ENCODE measurements at places on chromosomes 2 and 18. TPM values are rescaled to one million over a fixed set of nuclear protein-coding genes. Genes with fewer than 3 reads are reported as not detected.

- no peak for DNase-seq
- H3K27ac ChIP-seq, result no peak overlapping the region
- H3K36me3 ChIP-seq, result no peaks in the 10 kb centered on the region
Measured at GRCh38 chr2:200257570-200257969, 48.9 kb upstream of the SPATS2L start.

GRCh38 chr2:142502402-142502801, 371.6 kb upstream of the LRP1B start:
- H3K27me3 ChIP-seq, result no peaks in the 10 kb centered on the region
- H3K36me3 ChIP-seq, result no peaks in the 10 kb centered on the region
- no peak for DNase-seq
- H3K27ac ChIP-seq, result no peak overlapping the region

The DOK6 gene
- total RNA-seq, result not detected

GRCh38 chr2:216539791-216540241, 41.2 kb downstream of the RPL37A start:
- H3K27me3 ChIP-seq, result no peaks in the 10 kb centered on the region
- H3K27ac ChIP-seq, result no peak overlapping the region
- H3K4me1 ChIP-seq, result peaks cover 10% of the 10 kb centered on the region
- DNase-seq, result no peak

All from HCT116 (cell line).